ENCODE measurements at places on chromosomes 6 and 20.

GRCh38 chr6:81373414-81373813, 379.1 kb downstream of the TENT5A start:
- DNase-seq: no peak

- no peak for DNase-seq
Observed at GRCh38 chr6:586553-586952, 70.3 kb downstream of the HUS1B start.

DNA sequence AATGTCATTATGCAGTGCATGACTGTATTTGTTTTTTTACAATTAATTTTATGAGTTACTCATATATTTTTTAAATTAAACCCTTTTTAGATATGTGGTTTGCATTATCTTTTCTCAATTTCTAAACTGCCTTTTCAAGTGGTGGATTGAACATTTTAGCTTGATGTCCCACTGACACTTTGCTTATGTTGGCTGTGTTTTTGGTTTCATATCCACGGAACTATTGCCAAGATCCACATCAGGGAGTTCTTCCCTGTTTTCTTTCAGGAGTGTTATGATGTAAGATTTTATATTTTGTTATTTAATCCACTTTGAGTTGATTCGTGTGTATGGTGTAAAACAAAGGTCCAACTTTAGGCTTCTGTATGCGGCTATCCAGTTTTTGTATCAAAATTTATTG, 1144.9 kb upstream of the EYS start:
- no peak for DNase-seq

DNA sequence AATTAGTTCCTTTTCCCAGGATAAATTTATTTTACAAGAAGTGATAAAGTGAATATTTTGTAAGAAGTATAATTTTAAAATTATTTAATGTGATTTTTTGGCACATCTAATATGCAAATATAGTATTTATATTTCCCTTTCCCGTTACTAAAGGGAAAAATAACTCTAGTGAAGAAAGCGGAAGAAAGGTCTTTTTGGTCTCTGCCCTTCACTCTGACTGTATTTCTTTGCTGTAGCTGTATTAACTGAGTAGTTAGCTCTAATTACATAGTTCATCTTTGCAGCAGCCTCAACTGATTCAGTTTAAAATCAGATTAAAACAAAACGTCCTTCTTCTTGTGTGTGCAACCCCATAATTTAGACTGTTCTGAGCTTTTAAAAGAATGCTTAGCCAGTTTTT, 57.4 kb upstream of the RNF144B start:
- DNase-seq: no peak

GRCh38 chr6:114432400-114432799, 89.6 kb upstream of the HS3ST5 start:
- DNase-seq: no peak

- no peak for DNase-seq
Observed at GRCh38 chr20:17138237-17138636, 88.6 kb upstream of the PCSK2 start.

DNA sequence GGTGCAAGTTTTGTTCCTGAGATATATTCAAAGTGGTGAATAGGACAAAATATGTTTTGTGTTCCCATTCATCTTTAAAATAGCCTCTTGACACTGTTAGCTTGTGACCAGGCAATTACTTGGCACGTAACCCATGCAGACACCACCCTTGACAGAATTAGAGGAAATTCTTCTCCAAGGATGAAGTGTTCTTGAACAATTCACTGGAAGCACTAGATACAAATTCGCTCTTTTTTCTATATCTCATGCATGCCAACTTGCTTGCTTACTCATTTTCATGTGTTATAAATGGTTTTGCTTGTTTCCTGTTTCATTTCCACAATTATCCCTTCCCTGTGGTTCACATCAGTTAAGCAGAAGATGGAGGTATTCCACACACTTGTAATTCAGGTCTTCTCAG, 105.2 kb upstream of the MAN1A1 start:
- DNase-seq: no peak

- no peak for DNase-seq
Observed at GRCh38 chr6:6105472-6106036, 98.8 kb upstream of the NRN1 start.

DNA sequence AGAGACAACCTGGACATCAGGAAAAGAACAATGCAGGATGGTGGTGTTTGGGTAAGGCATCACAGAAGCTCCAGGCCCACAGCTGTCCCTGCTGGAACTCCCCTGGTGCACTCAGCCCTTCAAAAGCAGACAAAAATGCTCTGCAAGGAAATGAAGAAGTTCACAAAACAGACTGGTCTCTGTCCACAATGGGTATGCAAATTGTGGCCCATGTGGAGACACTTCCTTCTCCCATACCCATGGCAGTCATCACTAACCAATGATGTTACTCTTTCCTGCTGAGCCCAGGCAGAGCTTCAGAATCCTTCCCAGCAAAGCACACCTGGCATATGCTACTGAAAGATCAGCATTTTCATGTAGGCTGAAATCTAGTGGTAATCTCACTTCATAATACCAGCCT, 42.6 kb upstream of the PXDC1 start:
- DNase-seq: peak; percentile 67

DNA sequence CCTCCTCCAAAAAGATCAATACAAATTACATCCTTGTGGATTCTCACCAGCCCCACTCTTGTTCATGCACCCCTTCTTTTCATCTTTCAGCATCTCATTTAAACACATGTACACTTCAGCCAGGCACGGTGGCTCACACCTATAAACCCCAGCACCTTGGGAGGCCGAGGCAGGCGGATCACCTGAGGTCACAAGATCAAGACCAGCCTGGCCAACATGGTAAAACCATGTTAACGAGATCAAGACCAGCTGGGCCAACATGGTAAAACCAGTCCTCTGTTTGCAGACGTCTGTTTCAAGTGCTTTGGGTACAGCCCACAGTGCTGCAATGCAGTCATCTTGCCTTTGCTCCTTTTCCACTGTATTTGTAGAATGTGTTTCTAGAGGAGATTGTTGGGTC, 45.3 kb downstream of the ZMYND8 start:
- no peak for DNase-seq

DNA sequence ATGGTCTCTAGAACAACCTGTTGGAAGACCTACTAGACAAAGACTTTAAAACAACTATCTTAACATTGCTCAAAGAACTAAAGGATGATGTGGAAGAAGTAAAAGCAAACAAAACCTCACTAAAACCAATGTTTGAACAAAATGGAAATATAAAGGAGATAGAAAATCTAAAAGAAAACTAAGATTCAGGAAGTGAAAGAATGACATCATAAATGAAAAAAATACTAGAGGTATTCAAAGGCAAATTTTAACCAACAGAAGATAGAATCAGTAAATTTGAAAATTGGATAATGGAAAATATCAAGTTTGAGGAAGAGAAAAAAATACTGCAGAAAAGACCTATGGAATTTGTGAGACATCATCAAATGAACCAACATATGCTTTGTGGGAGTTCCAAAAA, 914.1 kb upstream of the GJE1 start:
- DNase-seq: no peak

- DNase-seq: no peak
Observed at GRCh38 chr6:136640132-136640915, 90.1 kb upstream of the MAP7 start.

- no peak for DNase-seq
Observed at GRCh38 chr6:52643158-52643557, 27.8 kb upstream of the TMEM14A start.

GRCh38 chr6:124873066-124873410, 89.2 kb upstream of the RNF217 start:
- no peak for DNase-seq

- no peak for DNase-seq
Observed at GRCh38 chr6:139422105-139423036, 47.9 kb upstream of the CITED2 start.

DNA sequence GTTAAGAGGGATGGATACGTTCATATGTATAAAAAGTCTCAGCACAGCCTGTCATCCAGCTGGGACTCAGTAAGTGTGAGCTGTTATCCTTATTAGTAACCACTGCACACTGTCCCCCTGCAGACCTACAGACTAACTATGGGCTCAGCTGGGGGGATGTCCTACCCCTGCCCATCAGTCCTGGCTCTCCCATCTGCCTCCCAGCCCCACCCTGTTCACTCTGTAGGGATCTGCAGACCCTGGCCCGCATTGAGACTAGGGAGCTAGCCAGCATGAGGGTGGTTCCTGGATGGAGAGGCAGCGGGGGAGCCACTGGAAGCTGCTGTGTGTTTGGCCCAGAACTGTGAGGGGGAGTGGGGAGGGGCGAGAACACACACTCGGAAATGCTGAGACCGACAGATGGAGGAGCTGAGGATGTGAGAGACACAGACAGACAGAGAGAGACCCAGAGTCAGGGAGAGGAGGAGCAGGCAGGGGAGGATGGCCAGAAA, 17.1 kb downstream of the XKR7 start:
- DNase-seq: no peak

- no peak for DNase-seq
Observed at GRCh38 chr6:141134723-141135122, 998.0 kb upstream of the GJE1 start.

GRCh38 chr6:163438298-163438939, 23.9 kb downstream of the QKI start:
- DNase-seq: no peak

GRCh38 chr6:156280065-156280464, 497.1 kb upstream of the ARID1B start:
- no peak for DNase-seq

DNA sequence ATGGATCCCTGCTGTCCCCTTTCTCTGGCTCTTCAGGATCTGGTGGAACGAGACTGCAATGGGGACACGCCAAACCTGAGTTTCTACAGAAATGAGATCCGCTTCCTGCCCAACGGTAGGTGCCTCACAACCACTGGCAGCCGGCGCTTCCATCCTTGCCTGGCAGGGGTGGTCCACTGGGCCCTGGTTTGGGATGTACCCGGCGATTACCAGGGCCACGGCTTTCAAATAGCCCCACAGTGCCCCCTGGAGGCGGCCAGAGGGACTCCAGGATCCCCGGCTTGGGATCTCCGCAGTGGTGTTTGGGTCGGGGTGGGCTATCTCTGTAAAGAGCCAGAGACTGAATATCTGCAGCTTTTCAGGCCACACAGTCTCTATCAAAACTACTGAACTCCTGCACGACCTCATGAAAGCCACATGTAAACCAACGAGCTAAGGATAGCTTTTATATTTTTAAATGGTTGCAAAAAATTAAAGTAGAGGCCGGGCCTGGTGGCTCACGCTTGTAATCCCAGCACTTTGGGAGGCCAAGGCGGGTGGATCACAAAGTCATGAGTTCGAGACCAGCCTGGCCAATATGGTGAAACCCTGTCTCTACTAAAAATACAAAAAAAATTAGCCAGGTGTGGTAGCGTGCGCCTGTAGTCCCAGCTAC, 3.7 kb downstream of the OGFR start:
- DNase-seq: no peak

DNA sequence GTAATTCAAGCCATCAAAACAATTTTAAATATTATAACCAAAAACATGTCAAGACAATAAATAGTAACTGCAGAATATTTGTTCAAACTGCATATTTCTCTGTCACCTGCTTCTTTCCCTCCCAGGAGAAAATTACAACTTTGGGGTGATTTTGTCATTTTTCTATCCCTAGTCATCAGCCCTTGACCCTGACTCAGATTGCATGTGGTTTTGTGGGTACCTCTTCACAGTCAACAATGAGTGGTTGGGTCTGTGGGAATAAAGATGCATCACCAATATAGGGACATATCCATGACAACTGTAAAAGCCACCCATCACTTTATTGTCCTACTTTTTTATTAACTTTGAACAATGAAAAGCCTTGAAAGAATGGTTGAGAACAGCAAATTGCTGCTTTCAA, 7.3 kb downstream of the COL10A1 start:
- DNase-seq: no peak

GRCh38 chr6:158370805-158371204, 58.5 kb downstream of the TULP4 start:
- DNase-seq: no peak

DNA sequence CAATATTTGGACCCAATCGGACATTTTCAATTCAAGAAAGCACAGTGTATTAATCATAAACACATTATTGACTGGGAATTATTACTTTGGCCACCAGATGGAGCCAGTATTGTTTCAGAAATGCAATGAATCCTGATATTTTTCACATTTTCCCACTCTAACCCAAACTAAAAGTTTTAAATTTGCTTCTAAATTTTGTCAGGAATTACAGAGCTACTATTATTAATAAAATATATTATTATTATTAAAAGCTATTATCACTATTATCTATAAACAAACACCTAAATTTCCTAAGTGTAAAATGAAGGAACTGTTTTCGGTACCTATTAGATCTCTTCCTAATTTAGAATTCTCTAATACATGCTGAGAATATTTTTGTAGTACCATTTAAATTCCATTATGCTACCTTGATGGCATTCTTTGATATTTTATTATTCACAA, 245.3 kb downstream of the OGFRL1 start:
- DNase-seq: no peak

GRCh38 chr6:48628316-48628715, 517.3 kb upstream of the PTCHD4 start:
- DNase-seq: no peak

- DNase-seq: no peak
Observed at GRCh38 chr20:1177680-1178079, 7.1 kb downstream of the TMEM74B start.
